ENCODE measurements at places on chromosomes 5 and 9.

- no peak for DNase-seq
These were observed 14.8 kb downstream of the CAMK2A start for GRCh38 chr5:150274811-150275210.

DNA sequence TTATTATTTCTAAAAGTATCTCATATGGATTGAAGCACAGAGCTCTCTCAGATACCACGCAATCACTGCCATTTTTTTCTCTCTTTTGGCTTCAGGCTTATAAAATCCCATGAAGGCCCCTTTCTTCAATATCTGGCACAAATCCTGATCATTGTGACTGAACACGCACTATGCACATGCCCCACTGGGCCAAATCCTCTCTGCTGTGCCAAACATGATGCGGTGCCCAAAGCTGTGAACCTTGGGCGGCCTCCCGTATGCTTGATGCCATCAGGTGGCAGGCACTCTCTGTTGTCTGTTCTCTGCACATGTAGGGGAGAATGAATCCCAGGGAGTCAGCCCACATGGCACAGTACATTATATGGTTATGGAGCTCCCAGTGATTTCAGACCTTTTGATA lies 375.0 kb upstream of the RGMB start:
- DNase-seq = no peak

GRCh38 chr9:16046713-16047112 lies 493.9 kb downstream of the CCDC171 start:
- no peak for DNase-seq

DNA sequence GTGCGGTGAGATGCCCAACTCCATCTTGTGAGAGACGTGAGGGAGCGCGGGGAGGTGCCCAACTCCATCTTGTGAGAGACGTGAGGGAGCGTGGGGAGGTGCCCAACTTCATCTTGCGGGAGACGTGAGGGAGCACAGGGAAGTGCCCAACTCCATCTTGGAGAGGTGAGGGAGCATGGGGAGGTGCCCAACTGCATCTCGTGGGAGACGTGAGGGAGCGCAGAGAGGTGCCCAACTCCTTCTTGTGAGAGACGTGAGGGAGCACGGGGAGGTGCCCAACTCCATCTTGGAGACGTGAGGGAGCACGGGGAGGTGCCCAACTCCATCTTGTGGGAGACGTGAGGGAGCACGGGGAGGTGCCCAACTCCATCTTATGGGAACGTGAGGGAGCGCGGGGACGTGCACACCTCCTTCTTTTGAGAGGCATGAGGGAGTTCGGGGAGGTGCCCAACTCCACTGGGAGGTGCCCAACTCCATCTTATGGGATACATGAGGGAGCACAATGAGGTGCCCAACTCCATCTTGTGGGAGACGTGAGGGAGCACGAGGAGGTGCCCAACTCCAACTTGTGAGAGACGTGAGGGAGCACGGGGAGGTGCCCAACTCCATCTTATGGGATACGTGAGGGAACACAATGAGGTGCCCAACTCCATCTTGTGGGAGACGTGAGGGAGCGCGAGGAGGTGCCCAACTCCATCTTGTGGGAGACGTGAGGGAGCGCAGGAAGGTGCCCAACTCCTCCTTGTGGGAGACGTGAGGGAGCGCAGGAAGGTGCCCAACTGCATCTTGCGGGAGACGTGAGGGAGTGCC lies 235.4 kb downstream of the CACNA1B start:
- no peak for DNase-seq

- DNase-seq = no peak
These were observed 8.3 kb downstream of the LPCAT1 start for GRCh38 chr5:1515311-1515920.

DNA sequence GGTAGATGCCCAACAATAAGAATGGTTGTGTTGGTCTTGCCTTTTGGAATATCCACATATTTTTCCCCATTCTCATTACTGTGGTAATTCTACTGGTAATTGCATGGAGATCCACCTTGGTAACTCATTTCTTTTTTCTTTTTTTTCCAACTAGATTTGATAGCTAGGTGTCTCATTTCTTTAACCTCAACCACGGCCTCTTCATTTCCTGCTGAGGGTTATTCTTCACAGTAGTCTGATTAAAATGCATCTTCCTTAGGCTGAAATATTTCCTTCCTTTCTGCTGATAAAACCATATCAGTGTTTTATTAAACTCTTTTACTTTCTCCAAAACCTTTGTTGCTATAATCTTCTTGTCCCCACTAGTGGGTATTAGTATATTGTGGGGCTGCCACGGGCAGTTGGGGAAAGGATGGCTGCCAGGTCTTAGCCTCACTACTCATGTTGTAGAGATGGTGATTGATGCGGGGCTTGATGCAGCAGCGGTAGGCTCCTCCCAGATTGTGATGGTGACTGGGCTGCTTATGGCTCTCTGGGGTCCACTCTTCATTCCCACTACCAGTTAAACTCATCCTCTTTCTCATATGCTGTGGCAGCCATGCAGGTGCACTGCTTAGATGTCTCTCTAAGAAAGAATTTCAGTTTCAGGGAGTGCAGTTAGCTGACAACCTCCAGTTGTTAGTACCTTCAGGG lies 35.9 kb downstream of the KIF2A start:
- DNase-seq = no peak

GRCh38 chr9:75085640-75086039 lies 2.3 kb downstream of the NMRK1 start:
- DNase-seq = no peak

DNA sequence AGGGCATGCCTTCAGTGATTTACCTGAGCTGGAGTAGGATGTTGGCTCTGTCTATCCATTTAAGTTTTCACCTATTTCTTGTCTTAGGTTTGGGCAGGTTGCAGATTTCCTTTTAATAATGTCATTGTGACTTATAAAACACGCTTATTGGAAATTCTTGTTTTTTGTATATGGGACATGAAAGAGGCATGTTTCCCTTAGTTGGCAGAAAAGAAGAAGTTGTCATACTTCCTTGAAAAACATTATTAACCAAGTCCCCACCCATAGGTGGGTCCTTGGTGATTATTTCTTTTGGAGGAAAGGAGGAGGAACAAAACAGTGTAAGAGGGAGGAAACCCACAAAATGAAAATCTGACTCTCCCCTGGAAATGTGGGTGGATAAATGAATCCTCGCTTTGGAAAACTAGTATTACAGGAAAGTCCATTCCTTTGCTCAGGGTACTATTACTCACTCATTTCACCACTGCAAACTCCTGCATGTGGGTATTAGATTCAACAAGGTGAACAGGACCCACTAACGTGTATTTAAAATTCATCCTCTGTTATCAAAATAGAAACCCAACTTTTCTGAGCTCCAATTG lies 9.3 kb downstream of the CER1 start:
- no peak for DNase-seq

DNA sequence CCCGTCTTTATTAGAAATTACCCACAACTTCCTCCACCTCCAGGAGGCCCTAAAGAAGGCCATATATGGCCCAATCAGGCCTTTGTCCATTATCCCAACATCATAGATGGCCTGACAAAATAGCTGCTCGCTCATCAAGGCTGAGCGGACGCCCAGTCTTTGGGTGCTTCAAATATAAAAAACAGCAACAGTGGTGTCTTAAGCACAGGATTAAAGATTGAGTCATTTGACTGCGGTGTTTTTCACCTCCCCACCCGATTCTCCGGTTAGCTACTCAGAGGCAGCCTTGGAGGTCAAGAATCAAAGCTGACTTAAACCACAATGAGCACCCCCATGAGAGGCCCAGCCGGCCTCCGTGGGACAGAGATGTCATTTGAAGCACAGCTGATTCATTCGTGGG lies 18.8 kb downstream of the S1PR3 start:
- no peak for DNase-seq

DNA sequence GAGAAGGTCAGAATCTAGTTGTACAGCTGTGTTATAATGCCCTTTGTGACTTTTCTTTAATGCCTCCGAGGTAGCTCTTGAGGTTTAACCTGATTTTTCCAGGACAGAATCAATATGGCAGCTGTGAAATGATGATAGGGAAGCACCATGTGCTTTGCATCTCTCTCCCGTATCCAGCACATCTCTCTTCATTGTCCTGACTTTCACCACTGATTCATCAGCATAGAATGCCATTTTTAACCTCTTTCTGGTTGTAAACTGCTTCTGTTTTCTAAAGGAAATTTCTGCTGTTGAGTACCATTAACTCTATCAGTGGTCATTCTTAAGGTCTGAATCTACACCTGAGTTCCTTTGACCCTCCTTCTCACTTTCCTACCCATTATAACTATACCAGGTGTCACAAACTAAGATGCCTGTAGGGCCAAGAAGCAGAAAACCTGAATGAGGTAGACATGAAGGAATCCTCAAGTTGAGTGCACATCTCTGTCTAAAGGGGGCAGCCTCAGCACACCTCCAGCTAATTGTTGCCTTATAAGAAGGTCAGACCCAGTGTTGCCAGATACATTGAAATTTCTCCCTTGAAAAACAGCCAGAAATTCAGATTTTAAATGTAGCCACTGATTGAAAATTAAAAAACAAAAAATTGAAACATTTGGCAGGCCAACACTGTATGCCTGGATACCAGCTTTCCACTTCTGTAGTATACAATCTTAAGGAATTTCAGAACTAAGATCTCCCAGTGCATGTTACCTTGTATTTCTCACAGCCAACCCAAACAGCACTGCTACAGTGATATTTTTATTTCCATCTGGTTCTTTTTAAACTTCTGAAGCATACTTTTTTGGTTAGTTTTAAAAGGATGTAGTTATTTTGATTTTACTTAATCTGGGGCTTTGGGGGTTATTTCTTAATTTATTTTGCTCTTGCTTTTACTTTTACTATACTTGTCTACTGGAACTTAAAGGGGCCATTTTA lies 35.8 kb upstream of the TLX3 start:
- DNase-seq = no peak

- DNase-seq = no peak
These were observed 33.7 kb downstream of the LHX3 start for GRCh38 chr9:136171009-136171800.

DNA sequence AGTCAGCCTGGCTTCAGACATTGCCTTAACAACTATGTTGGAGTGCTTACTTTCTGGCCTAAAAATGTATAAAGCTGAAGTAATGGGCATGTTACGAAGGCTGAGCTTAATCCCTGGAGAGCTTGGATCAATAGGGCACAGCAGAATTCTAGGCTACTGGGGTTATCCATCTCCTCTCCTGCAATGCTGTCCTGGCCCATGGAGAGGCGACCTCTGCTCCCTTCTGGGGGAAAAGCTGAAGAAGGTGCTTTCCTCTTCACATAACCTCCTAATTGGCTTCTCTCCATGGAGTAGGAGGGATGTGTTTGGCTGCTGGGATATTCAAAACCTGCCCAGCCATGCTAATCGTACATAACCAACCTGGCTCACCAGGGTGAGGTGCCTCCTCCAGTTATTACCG lies 403.5 kb downstream of the DMRT2 start:
- no peak for DNase-seq

- no peak for DNase-seq
These were observed 4.0 kb upstream of the ADAMTS16 start for GRCh38 chr5:5135957-5136676.

DNA sequence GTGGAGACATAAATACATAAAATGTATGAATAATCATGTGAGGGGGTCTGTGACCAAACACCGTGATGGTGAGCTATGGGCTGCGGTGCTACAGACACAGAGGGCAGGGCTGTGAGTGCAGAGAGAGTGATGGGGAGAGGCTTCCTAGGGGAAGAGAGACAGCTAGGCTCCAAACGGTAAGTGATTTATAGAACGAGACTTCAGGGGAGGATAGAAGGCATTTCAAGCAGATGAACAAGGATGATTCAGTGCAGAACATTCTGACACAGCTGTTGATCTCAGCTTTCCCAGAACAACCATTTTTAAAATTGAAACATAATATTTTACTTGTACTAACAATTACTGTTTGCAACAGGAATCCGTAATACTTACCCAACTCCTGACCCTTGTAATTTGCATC lies 100.7 kb downstream of the GAS1 start:
- DNase-seq = no peak

DNA sequence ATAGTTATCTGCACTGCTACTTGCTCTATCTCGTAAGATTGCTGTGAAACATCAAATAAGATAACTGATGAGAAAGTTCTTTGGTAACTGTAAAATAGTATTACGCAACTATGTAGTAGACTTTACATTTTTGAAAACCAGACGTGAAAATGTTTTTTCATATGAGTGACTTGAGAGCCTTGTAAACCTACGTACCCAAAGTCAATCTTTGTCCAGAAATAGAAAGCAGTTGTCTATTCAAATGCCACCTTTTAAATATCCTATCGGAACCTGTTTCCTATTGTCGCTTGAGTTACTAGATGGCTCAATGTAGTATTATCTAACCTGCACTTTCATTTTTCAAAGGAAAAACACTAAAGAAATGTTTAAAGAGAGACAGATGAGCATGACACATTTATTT lies 1.6 kb downstream of the FNIP1 start:
- DNase-seq = no peak

DNA sequence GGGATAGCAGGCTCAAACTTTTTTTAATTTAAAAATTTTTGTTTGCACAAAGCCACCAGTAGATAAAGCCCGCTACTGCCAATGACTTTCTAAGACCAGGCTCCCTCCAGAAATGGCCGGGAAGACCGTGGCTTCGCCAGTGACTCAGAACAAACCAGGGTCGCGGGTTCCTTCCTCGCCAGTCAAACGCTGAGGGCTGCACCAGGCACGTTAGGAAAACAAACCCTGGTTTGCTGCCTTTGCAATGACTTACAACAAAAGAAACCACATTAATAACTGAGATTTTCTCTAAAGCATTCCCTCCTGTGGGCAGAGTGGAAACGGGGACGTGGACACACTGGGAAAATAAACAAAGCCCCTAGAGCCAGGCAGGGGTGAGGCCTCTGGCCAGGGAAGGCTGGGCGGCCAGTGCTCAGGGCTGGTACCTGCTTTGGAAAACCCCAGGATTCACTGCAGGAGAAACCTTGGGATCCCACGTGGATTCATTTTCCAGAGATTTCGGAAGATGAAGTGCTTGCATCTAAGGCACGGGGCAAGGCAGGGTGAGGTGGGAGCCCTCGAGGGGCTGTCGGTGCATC lies 3.8 kb downstream of the PRRX2 start:
- no peak for DNase-seq

DNA sequence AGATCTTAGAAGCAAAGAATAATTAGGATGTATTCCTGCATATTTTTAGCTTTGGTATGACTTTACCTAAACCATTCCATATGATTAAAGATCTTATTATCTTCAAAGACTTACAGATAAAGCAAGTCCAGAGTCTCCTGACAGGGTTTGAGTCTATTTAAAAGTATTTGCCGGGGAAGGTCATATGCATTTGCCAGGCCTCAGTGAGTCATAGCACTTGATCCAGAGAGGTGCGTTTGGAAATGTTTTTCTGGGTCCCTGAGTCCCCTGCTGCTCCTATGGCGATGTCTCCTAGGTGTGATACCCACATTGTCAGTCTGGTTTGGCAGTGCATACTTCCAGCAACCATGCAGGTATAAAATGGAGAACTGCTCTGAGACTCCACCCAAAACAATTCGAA lies 217.0 kb downstream of the FBXL7 start:
- no peak for DNase-seq

DNA sequence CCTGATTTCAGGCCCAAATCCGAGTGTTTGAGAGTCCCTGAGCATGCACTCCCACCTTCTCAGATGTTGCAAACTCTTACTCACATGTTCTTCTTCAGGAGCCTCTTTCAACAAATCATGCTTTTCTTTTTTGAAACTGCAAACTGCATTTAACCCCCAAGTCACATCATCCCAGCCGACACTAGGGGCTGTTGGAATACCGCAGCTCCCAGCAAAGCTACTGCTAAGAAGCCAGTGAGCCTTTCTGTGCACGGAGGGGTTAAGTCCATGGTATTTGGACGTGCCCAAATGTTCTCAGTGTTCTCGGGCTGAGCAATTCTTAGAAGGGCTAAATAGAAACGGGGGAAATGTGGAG lies 282.9 kb downstream of the NFIB start:
- peak; percentile 64 for DNase-seq

All from renal cortex interstitium (tissue), 15 donors.